Heart left ventricle (tissue), 16 donors: ENCODE measurements at places on chromosomes 13 and 19. TPM values are rescaled to one million over a fixed set of nuclear protein-coding genes. Genes with fewer than 3 reads are reported as not detected.

Gene PRR36
- total RNA-seq = not detected

Gene ZNF208
- 3.9 TPM for total RNA-seq

Gene NDFIP2
- total RNA-seq = 23.3 TPM

Gene ZFP36
- 26.3 TPM for total RNA-seq

GRCh38 chr13:64428196-64428595, 2801.9 kb downstream of the PCDH9 start:
- H3K27ac ChIP-seq = no peak overlapping the region
- H3K4me1 ChIP-seq = no peaks in the 10 kb centered on the region
- H3K36me3 ChIP-seq = no peaks in the 10 kb centered on the region
- no peaks in the 10 kb centered on the region for H3K27me3 ChIP-seq
- no peak for DNase-seq

DNA sequence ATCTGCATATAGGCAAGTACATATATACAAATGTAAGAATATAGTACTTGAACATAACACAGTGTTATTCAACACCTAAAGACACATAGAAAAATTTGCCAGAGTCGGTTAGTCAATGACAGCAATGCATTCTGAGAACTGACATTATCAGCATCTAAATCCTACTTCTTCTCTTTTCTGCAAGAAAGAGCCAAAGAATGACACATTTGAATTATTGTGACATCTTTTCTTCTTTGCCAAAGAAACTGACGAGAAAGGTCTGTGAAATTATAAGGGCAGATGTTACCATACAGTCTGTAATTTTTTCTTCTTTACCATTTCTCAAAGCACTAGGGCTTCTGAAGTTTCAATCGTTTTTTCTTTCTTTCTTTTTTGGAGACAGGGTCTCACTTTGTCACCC, 350.9 kb upstream of the NBEA start:
- H3K36me3 ChIP-seq = no peaks in the 10 kb centered on the region
- no peaks in the 10 kb centered on the region for H3K27me3 ChIP-seq
- no peak for DNase-seq

DNA sequence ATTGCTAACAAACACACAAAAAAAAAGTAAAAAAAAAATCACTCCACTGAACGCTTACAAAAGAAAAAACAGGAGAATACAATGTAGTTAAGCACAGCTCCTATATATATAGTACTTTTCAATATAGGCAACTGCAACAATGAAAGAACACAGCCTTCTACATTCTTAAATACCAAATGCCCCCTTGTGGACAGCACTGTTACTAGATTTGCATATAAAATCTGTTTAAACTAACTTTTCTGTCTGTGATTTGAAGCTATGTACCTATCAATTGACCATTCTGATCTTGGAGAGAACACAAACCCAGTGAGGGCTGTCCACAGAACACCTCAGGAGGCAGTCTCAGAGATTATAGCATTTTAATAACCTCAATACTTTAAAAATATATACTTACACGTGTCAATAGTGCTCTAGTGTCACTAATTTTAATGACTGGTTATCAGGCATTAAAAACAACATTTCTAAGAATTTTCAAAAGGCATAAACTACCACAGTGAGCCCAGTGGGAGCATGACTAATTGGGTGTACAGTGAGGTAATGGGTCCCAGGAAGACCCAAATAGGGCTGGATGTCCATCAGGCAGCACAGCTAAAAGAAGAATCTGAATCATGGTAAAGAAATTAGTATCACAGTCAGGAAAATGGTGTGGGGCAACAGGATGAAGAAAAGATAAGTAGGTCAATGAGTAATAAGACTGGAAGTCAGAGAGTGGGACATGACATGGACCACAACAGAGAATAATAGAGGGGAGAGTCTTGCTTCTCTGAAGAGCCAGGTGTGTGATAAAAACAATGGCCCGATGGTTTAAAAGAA, 22.2 kb downstream of the CCDC169 start:
- H3K36me3 ChIP-seq = no peaks in the 10 kb centered on the region
- no peaks in the 10 kb centered on the region for H3K27me3 ChIP-seq
- H3K4me3 ChIP-seq = no peak overlapping the region
- DNase-seq = no peak
- no peaks in the 10 kb centered on the region for H3K4me1 ChIP-seq

GRCh38 chr19:33624586-33624985, 2.8 kb downstream of the CHST8 start:
- H3K27me3 ChIP-seq = peaks cover 23% of the 10 kb centered on the region
- no peak overlapping the region for H3K4me3 ChIP-seq
- DNase-seq = no peak
- H3K27ac ChIP-seq = no peak overlapping the region

DNA sequence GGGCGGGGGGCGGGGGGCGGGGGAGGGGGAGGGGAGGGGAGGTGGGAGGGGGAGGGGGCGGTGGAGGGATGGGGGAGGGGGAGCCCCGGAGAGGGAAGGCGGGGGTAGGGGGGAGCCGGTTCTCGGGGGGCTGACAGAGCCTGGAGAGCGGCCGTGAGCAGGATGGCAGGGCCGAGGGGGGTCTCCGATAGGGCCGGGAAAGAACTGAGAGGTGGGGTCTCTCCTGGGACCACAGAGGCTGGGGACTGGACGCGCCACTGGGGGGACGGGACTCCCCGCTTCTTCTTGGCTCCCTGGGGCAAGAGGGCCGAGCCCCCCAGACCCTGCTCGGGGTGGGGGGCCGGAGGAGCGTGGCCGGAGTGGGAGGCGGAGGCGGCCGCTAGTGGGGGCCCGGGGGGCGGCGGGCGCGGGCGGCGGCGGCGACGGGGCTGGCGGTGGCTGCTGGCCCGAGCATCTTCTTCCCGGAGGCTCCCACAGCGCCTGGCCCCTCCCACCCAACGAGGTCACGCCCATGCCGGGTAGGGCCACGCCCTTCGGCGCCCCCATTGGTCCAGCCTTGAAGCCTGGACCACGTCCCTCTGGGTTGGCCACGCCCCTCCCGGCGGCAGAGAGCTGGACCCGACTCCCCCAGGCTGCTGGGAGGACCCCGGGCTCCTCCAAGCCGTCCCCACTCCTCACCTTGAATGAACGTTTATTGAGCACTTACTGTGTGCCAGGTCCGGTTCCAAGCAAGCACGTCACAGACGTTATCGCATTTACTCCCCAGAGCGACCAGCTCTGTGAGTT, at the start of gene NOVA2:
TSS of gene NOVA2 (minus strand) at position 313 of the 786 bp plus-strand sequence. CDS start 514 bp downstream, outside the sequence.
- peak; percentile 80 for DNase-seq
- H3K4me3 ChIP-seq = peak within 1 kb of the TSS; percentile 64
- H3K27me3 ChIP-seq = peaks cover 17% of the 10 kb centered on the region
- peak within 1 kb of the TSS; percentile 91 for H3K27ac ChIP-seq

- no peak overlapping the region for H3K27ac ChIP-seq
- no peaks in the 10 kb centered on the region for H3K36me3 ChIP-seq
- H3K4me3 ChIP-seq = no peak overlapping the region
- DNase-seq = no peak
Measured at GRCh38 chr19:30276011-30276882, 95.9 kb upstream of the ZNF536 start.

GRCh38 chr19:35744430-35745327, 539 bp downstream of the U2AF1L4 start:
- peak overlapping the region; percentile 100 for H3K4me3 ChIP-seq
- peaks cover 34% of the 10 kb centered on the region for H3K4me1 ChIP-seq
- no peaks in the 10 kb centered on the region for H3K36me3 ChIP-seq
- DNase-seq = peak; percentile 96
- H3K27ac ChIP-seq = peak overlapping the region; percentile 100
- H3K27me3 ChIP-seq = no peaks in the 10 kb centered on the region

DNA sequence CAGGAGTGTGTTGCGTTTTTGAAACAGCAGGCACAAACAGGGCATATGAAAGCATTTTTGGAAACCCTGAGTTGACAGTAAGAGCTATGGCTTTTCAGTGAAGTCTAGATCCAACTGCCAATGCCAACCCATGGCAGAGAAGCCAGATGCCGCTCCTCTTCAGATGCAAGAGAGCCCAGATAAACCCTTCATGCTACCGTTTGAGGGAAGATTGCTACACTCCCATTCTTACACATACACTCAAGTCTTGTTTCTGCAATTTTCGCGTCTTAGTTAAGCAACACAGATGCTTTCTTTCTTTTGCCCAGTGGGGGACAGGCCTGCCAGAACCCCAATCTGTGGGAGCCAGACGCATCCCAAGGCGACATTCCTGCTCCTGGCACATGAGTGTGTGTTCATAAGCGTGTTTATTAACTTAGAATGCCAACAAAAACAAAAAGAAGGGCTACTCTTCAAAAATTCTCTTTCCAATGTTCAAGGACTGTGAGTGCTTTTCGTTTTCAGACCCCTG, 10.4 kb downstream of the BORCS8 start:
- H3K27me3 ChIP-seq = no peaks in the 10 kb centered on the region
- H3K27ac ChIP-seq = no peak overlapping the region
- H3K4me1 ChIP-seq = no peaks in the 10 kb centered on the region
- peaks cover 62% of the 10 kb centered on the region for H3K36me3 ChIP-seq
- H3K4me3 ChIP-seq = no peak overlapping the region

DNA sequence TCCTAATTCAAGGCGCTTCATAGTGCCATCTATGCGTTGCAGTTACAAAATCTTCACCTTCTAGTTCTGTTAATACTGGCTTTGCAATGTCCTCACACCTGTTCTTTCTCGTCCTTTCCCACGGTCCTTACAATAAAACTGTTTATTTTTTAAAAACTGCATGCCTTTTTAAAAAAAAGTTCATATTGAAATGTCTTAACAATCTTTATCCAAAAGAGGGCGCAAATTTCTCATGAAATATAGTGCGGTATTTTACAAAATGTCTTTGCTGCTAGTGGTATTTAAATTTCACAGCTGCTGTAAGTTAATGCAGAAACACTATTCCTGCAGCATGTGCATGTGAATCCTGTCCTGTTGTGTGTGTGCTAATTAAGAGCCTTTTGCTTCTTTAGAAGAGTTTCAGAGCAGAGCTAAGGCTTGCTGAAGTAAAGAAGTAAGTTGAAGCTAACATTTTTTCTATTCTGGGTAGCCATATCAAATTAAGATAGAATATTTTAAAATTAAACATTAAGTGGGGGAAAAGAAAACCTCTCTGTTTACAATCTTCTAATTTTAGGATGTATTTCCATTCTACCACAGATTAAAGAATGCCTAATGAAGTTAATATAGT, 15.8 kb upstream of the CLDN10 start:
- peaks cover 10% of the 10 kb centered on the region for H3K4me1 ChIP-seq
- H3K36me3 ChIP-seq = no peaks in the 10 kb centered on the region
- H3K27ac ChIP-seq = no peak overlapping the region
- H3K4me3 ChIP-seq = no peak overlapping the region
- H3K27me3 ChIP-seq = no peaks in the 10 kb centered on the region
- no peak for DNase-seq
